ENCODE measurements at places on chromosomes 7 and 10.

GRCh38 chr7:44157116-44158080, 16.3 kb upstream of the MYL7 start:
- DNase-seq = no peak

GRCh38 chr10:93580828-93581227, 14.4 kb downstream of the FFAR4 start:
- DNase-seq = no peak

- peak; percentile 60 for DNase-seq
Observed at GRCh38 chr7:135210888-135211178, 493 bp downstream of the WDR91 start.

DNA sequence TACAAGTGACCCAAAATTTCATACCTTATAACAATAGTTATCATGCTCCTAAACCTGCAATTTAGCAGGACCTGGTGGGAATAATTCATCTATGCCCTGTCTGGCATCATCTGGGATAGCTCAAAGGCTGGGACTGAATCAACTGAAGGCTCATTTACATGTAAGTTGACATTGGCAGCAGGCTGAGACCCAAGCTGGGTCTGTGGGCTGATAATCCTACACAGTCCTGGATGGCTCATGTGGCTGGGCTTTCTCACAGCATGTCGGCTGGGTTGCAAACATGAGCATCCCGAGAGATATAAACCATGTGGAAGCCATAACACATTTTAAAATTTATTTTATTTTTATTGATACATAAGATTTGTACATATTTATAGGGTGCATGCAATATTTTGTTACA, 19.5 kb upstream of the ABCB5 start:
- DNase-seq = no peak

- no peak for DNase-seq
Observed at GRCh38 chr10:99875473-99875872, 93.0 kb downstream of the ABCC2 start.

DNA sequence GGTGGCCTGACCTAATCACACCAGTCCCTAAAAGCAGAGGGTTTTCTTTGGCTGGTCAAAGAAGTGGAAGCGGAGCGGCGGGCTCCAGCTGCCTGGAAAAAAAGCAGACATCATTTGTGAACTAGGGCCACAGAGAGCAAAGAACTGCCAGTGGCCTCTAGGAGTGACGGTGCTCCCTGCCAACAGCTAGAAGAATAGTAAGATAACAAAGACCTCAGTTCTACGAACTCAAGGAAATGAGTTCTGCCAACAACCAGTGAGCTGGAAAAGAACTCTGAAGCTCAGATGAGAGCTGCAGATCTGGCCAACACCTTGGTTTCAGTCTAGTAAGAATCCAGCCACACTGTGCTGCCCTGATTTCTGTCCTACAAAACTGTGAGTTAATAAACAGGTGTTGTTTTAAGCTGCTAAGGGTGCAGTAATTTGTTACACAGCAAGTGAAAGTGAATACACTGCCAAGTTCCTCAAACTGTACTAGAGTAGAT, 178.0 kb downstream of the SRPK2 start:
- peak; percentile 14 for DNase-seq

DNA sequence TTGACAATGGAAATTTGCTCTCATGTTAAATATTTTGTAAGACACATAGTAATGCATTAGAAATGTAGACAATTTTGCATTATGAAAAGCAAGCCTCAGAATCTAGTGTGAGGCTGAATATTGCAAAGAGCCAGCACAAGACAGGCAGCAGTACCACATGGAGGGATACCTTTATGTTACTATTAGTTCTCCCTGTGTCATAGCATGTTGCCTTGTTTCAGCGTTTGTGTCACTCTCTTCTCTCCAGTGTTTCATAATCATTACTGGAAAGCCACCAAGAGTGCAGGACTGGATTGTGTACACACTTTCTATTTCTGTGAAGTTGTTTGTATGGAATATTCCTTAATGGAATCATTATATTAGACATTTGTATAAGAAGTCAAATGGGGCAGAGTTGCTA, 8.5 kb downstream of the AHR start:
- DNase-seq = no peak

DNA sequence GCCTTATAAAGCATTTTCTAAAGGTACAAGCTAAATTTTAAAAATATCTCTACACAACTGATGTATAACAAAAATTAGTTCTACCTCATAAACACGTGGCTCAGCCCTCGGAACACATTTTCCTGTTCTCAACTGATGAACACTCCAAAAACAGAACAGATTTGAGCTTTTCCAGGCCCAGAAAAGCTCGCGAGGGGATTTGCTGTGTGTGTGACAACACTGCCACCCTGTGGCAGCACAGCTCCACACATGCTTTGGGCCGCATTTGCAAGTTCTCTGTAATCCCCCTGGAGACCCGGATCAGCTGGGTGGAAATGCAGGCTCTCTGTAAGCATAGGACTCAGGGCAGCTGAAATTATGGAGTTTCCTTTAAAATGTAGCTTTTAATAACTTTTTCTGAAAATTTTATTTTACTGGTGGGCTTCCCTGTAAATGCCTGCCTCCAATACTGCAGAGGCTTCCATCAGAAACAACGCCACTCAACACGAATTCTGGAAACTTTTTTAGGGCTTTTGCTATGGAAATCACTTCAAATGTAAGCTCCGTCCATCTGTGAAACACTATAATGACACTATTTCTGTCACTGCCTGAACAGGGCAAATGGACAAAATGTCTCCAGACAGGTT, 155.5 kb downstream of the COBL start:
- peak; percentile 25 for DNase-seq

GRCh38 chr7:43164757-43165156, 52.3 kb downstream of the HECW1 start:
- peak; percentile 97 for DNase-seq

- DNase-seq = no peak
Observed at GRCh38 chr7:7173956-7174632, 8.2 kb upstream of the C1GALT1 start.

- DNase-seq = no peak
Observed at GRCh38 chr10:63481815-63482421, 16.1 kb upstream of the JMJD1C start.

GRCh38 chr7:1853431-1853985, 183.4 kb downstream of the ELFN1 start:
- DNase-seq = no peak

- no peak for DNase-seq
Observed at GRCh38 chr7:862157-862556, 14.2 kb upstream of the GET4 start.

DNA sequence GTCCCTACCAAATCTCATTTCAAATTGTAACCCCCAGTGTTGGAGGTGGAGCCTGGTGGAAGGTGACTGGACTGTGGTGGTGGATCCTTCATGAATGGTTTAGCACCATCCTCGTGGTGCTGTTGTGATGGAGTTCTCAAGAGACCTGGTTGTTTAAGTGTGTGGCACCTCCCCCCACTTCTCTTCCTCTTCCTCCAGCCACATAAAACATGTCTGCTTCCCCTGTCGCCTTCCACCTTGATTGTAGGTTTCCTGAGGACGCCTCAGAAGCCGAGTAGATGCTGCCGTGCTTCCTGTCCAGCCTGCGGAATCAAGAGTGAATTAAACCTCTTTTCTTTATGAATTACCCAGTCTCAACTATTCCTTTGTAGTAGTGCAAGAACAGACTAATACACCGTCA, 21.0 kb downstream of the GRB10 start:
- no peak for DNase-seq

GRCh38 chr7:112022128-112022527, 184.1 kb downstream of the DOCK4 start:
- no peak for DNase-seq

- no peak for DNase-seq
Observed at GRCh38 chr7:107432261-107432660, 37.6 kb upstream of the GPR22 start.

DNA sequence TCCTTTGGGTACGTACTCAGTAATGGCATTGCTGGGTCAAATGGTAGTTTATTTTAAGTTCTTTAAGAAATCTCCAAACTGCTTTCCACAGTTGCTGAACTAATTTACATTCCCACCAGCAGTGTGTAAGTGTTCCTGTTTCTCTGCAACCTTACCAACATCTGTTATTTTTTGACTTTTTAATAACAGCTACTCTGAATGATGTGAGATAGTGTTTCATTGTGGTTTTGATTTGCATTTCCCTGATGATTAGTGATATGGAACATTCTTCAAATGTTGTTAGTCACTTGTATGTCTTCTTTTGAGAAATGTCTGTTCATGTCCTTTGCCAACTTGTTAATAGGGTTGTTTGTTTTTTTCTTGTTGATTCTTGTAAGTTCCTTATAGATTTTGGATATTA, 558.9 kb downstream of the SH2D4B start:
- peak; percentile 0 for DNase-seq

- no peak for DNase-seq
Observed at GRCh38 chr10:105844676-105845570, 1203.8 kb downstream of the SORCS3 start.

GRCh38 chr7:149053384-149053783, 25.1 kb upstream of the PDIA4 start:
- DNase-seq = no peak

DNA sequence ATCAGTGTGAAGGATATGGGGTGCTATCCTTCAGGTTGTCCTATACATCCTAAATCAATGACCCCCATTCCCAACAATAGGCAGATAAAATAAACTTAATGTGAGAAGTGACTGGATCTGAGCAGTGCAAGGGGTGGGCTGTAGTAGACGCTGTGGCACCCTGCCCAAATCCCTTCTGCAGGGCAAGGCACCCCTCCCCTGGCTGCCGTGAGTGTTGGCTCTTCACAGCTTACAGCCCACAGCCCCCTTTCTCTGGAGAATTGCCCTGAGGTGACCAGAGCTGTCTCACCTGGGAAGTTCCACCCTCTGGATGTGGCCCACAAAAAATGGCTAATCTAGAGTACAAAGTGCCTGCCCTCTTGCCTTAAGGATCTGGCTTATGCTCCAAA, 25.8 kb upstream of the PPIF start:
- DNase-seq = no peak

- DNase-seq = no peak
Observed at GRCh38 chr7:11297764-11298163, 324.1 kb downstream of the PHF14 start.

- DNase-seq = no peak
Observed at GRCh38 chr10:5526691-5527331, 2.0 kb downstream of the CALML3 start.

GRCh38 chr10:48492201-48492600, 112.7 kb downstream of the ARHGAP22 start:
- no peak for DNase-seq
